ENCODE measurements at places on chromosomes 3 and 15.

DNA sequence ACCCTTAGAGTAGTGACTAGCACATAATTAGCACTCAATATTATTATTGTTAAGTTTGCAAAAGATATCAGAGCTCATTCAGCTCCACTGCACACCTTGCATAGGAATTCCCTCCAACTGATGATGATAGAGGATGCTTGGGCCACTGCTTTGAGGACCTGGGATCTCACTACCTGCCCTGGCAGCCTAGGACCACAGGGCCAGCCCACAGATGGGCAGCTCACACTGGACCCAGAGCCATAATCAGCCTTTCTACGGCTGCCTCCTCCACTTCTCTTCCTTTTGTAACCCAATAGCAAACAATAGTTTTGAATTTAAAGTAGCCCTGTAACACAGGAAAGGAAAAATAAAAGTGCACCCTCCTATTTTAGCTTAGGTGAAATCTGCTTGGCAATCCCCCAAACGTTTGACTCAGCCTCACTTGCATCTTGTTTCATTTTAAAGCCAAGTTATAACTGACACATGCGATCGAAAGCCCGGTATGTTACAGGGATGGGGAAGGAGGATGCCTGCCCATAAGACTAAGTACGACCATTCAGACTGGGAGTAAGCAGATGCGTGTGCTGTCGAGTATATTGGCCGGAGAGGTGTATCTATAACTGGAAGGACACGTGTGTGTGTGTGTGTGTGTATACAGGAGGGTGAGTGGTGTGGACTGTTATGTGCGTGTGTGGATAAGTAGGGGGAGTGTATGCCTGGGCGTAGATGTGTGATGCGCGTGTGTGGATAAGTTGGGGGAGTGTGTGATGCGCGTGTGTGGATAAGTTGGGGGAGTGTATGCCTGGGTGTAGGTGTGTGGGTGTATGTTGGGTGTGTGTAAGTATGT lies 65.9 kb downstream of the CPN2 start:
- DNase-seq = no peak

DNA sequence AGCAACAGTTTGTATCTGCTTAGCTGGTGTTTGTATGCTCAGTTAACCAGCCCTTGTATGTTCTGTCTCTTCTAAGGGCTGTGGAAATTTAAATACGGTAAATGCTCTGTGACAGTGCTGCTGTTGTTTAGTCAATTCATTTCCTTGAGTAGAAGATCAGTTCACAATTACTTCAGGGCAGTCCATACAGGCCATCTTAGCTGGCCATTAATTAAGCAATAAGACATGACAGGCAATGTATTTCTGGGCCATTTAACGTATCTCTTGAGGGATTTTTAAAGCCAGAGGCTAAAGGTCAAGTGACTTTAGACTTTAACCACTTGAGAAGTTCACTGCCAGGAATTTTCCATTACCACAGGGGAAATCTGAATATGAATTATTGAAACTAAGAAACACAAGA lies 351.8 kb downstream of the ZIC1 start:
- DNase-seq = no peak

- no peak for DNase-seq
Measured at GRCh38 chr3:295166-295565, 98.6 kb downstream of the CHL1 start.

- no peak for DNase-seq
Measured at GRCh38 chr3:146161663-146162002, 649 bp upstream of the PLOD2 start.

- DNase-seq = no peak
Measured at GRCh38 chr3:127450331-127450730, 140.2 kb downstream of the TPRA1 start.

DNA sequence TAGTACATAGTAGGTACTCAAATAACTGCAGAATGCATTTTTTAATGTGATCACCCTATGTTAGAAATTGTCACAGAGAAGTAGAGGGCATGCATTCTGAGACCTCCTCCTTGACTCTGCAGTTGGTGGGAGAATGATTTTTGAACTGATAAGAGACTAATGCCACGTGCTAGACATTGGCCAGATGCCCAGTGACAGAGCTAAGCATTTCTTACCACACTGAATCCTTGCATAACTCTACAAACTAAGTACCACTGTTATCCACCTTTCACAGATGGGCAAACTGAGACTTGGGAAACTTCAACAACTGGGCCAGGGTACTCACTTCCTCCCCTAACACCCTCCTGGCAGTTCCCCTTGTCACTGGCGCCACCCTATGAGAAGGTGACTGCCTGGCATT lies 33.5 kb upstream of the SPATA12 start:
- DNase-seq = no peak

DNA sequence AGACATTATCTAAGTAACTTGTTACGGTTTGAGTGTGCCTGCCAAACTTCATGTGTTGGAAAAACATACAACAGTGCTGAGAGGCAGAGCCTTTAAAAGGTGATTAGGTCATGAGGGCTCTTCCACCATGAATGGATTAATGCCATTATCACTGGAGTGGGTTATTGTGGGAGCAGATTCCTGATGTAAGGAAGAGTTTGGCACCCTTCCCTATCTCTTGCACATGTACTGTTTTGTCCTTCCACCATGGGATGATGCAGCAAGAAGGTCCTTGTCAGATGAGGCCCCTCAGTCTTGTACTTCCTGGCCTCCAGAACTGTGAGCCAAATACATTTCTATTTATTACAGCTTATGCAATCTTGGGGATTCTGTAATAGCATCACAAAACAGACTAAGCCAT lies 413.9 kb downstream of the EPHA3 start:
- DNase-seq = no peak

GRCh38 chr15:74752531-74752930 lies 3.9 kb downstream of the CYP1A2 start:
- no peak for DNase-seq

GRCh38 chr3:8460050-8460708 lies 41.4 kb upstream of the LMCD1 start:
- DNase-seq = no peak

DNA sequence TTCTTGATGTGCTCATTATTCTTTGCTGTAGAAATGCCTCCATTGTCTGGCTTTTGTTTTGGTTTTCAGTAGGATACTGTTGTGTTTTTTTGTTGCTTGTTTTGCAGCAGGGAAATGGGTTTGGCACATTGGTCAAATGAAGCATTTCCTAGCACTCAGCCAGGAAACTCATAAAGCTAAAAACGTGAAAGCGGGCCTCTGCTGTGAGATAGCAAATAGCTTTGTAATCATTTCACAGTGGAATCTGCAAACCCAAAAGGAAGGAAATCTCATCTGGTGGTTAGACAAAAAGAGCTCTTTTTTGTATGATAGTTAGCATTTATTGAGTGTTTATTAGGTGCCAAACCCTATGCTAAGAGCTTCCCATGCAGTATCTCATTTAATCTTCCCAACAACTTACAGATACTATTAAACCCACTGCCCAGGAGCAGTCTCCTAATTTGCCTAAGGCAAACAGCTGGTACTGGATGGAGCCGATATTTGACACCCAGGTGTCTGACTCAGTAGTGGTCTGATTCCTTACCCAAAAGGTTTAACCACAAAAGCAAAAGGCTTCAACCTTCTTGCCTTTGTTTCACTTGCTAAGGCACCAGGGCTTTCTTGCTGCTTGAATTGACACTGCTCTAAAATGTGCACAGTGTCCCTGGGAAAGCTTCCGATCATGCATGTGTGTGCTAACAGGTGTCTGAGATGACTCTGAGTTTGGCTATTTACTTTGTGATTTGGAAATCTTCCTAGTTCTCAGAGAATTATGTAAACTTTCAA lies 527.9 kb upstream of the MDFIC2 start:
- DNase-seq = no peak

DNA sequence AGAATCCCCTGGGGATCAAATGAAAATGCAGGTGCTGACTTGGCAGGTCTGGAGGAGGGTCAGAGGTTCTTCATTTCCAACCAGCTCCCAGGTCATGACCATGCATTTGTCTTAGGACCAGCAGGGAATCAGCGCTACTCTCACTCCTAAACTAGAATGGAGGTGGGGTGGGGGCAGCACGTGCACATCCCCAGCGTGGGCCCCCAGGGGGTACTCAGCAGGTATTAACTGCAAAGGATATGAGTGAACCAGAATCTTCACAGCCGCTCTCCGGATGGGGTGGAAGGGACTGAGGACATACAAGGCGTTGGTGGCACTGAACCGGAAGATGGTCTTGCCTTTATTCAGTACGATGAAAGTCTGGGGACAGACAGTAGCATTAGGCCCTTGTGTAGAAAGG lies 19.4 kb downstream of the SCN5A start:
- no peak for DNase-seq

- no peak for DNase-seq
Measured at GRCh38 chr15:27249046-27249759, 278.2 kb downstream of the GABRG3 start.

DNA sequence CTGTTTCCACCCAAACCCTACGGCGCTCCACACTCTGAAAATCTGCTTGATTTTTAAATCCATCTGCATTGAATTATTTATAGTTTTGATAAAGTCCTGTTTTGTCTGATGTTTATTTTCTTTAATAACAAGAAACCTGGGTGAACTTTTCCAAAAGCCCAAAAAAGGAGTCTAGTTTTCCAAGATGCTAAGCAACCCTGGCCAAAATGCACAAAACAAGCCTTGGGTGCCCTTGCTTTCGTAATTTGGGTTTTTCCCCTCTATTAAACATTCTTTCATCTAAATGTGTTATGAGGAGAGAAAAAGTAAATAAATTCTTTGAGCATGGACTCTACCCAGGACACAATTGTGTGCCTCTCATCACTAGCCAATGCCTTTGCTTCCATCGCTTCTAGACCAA lies 468.9 kb downstream of the MCTP2 start:
- no peak for DNase-seq

DNA sequence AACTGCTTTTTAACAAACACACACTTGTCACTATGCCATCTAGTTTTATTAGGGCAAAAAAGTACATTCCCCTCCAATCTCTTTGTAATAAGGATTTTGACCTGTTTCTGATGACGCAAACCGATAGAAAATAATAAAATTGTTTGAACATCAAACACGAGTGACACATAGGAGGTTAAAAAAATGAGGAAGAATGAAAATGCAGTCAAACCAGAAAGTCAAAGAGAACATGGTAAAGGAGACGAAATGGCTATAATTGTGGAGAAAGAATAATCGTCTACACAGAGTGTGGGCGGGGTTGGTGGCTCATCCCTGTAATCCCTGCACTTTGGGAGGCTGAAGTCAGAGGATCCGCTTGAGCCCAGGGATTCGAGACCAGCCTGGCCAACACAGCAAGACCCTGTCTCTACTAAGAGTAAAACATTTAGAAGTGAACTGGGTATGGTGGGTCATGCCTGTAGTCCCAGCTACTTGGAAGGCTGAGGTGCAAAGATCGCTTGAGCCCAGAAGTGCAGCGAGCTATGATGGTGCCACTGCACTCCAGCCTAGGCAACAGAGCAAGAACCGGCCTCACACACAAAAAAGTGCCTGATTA lies 83.2 kb downstream of the MEIS2 start:
- DNase-seq = no peak

DNA sequence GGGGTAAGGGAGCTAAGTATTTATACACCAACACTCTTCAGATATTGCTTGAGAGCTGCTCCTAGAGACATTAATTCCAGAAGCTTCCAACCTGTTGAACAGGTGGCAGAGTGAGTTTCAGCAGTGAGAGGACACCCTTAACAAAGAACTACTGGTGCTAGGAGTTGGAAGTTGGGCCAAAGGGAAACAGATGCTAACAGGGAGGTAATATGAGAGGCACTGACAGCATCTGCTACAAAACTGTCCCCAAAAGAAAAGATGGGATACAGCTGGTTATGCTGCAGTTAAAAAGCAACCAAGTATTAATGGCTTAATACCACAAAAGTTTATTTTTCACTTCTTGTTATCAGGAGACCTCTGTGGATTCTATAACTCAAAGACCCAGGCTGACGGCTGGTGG lies 104.5 kb upstream of the SATB1 start:
- no peak for DNase-seq

- DNase-seq = no peak
Measured at GRCh38 chr3:194667363-194667762, 4.6 kb downstream of the LSG1 start.

DNA sequence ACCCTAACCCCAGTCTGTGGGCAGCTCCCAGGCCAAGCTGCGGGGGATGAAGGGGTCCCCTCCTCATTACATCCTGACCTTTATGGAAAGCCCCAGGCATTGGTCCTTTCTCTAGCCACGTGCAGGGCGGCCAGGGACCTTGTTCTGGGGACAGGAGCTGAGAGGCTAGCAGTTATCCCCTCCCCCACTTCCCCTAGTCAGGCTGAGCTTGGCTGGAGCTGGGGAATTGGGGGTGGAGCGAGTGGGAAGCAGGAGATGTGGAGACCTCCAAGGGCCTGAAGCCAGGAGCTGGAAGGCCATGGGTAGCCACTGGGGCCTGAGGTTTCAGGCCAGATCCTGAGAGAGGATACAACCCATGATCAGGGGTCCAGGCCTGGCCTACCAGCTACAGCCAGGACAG lies 45.8 kb downstream of the DNAH1 start:
- DNase-seq = no peak

GRCh38 chr3:123993818-123994217 lies 1.9 kb upstream of the ROPN1 start:
- DNase-seq = no peak

DNA sequence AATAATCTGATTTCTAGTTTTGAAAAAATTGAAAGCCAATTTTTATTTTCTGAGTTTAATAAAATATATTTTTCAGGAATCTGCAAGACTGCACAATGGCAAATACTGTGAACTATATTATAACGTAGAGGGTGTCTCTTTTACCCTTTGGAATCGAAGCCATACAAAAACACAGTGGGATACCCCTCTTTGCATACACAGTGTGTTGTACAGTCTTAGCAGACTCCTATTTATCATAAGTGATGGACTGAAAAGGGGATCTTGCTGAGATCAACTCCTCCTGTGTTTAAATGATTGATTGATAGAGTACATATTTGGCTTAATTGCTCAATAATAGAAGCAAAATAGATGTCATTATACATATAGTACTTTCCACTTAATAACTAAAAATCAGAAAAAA lies 981.2 kb downstream of the NSUN3 start:
- DNase-seq = no peak

- no peak for DNase-seq
Measured at GRCh38 chr15:100224206-100225185, 117.3 kb downstream of the ADAMTS17 start.

DNA sequence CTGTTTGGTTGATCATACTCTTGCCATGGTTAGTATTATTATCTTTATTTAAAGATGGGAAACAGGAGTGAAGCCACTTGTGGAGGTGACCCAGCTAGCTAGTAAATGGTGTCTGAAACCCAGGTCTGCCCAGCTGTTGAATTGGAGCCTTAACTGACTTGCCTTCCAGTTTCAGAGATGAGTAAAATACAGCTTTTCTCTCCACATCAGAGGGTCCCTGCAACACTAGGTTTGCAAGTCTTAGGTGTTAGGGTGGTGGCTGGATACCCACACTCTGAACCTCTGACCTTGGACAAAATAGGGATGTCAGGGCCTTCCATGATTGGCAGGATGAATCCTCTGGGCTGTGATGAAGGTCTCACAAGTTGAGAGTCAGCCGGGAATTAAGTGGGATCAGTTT lies 4.1 kb downstream of the FLNB start:
- DNase-seq = no peak

GRCh38 chr3:146550743-146551510 lies 6.5 kb upstream of the PLSCR1 start:
- no peak for DNase-seq
